ENCODE measurements at places on chromosomes 1 and 21.

GRCh38 chr21:44902268-44903049 is 18.2 kb downstream of the ITGB2 start:
- DNase-seq = no peak

DNA sequence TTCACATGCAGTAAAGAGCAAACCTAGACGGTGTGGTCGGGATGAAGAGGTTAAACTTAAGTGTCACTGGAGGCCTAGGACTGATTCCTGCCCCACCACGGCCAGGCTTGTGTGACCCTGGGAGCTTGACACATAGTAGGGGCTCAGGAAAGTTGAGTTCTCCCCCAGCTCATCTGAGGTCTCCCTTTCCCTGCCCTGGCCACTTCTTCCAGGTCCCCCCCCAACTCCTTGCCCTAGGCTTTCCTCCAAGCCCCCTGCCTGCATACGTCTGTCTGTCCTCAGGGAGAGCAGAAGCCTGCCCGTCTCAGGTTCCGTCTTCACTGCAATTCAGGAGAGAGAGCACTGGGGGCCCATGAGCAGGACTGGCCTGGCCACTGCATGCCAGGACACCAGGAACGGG is 225.8 kb downstream of the PTPRU start:
- DNase-seq = no peak

GRCh38 chr1:87523466-87523865 is 194.8 kb downstream of the LMO4 start:
- no peak for DNase-seq

- DNase-seq = no peak
Observed at GRCh38 chr1:33563699-33564098, 91.3 kb downstream of the ZSCAN20 start.

GRCh38 chr1:232999956-233000625 is 49.7 kb downstream of the NTPCR start:
- no peak for DNase-seq

DNA sequence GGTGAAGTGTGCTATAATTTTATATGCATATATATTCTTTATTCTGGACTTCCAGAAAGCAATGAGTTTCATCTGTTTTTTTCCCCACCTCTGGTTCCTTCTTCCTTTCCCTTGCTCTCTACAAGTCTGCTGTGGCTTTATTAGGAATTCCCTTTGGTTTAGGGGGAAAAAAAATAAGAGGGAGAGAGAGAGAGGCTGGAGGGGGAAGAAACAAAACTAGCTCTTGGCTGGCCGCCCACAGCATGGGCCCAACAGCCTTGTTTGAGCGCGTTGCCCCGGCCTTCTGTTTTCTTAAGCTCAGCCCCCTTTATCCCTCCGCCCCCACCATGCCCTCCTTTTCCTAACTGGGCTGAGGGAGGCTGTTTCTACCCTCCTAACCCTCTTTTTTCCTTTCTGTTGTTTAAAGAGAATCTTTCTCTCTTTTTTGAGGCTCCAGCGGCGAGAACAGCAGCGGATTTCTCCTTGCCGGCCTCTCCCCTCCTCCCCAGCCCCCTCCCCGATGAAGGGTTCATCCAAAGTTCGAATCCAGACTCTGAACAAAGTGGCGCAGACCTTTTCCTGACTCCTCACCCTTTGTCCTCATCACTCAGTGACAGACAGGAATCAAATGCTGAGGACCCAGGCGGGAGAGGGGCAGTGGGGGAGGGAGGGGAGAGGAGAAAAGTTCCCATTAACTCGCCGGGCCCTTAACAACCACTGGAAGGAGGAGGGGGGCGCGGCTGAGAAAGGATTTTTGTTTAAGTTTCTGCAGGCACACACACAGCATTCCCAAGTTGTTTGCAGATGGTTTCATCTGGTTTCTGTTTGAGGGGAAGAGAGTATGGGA is 29.7 kb downstream of the PBX1 start:
- DNase-seq = peak; percentile 79

DNA sequence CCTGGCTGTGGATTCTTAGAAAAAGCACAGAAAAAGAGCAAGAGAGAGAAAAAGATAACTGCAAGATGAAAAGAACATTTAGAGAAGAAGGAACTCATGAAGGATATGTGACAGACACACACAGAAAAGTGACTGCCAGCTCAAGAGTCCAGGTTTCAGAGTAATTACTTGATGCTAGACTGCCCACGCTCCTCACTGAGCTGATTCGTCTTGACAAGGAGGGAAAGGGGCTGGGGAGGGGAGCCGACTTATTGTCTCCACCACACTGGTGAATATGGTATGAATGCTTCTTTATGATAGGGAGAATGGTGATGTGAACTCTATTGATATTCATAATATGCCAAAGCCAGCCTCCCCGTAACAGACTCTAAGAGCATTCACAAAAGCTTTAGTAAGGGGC is 140.4 kb downstream of the BRINP2 start:
- no peak for DNase-seq

GRCh38 chr1:98661544-98662355 is at the start of gene SNX7:
Gene SNX7 (plus strand): TSS chr1:98661721. CDS start chr1:98661732, 11 bp downstream.
- peak; percentile 82 for DNase-seq

- DNase-seq = no peak
Observed at GRCh38 chr1:99975529-99975928, 5.7 kb downstream of the SLC35A3 start.

GRCh38 chr1:61049850-61050540 is 32.4 kb upstream of the NFIA start:
- peak; percentile 81 for DNase-seq

- no peak for DNase-seq
Observed at GRCh38 chr21:41680444-41681347, 86.2 kb downstream of the RIPK4 start.

- DNase-seq = no peak
Observed at GRCh38 chr1:163120372-163120771, 51.2 kb downstream of the RGS4 start.

GRCh38 chr1:40267767-40268187 is 9.7 kb downstream of the ZMPSTE24 start:
- peak; percentile 87 for DNase-seq

DNA sequence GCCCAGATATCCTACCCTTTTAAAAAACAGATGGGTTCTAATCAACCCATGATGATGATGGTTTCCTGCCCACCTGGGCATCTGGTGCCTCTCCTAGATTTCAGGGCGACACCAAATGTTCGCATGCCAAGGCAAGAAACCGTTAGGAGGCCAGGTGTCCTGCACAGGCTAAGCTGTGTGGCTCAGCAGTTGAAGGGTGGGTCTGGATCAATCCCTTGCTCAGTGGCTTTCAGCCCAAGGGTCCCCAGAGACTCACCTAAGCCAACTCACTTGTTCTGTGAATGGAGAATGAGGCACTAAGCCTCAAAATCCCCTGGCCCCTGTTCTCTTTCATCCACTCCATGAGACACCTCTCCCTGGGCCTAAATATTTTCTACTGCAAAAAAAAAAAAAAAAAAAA is 169.1 kb upstream of the EDN2 start:
- DNase-seq = no peak

GRCh38 chr1:11453742-11454491 is 25.0 kb upstream of the DISP3 start:
- no peak for DNase-seq

DNA sequence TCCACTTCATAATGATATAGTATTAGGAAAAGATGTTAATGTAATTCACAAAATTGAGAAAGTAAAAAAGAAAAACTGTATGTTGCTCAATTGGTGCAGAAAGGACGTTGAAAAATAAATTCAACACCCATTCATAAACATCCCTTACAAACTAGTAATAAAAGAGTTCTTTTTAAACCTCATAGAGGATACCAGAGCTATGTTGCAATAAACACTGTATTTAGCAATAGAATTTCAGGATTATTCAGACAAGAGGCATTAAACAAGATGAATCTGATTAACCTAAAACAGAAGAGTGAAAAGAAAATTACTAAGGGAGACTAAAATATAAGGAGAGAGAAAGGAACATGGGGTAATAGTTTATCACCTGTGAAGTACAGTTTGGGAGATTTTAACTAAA is 154.8 kb downstream of the NTPCR start:
- DNase-seq = no peak

DNA sequence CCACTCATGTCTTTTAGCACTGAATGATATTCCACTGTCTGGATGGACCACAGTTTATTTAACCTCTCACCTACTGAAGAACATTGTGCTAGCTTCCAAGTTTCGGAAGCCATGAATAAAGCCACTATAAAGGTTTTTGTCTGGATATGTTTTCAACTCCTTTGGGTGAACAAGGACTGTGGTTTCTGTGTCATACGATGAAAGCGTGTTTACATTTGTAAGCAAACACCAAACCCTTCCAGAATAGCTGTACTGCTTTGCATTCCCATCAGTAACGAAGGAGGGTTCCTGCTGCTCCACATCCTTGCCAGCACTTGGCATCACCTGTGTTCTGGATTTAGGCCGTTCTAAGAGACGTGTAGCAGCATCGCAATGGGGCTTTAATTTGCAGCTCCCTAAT is 10.7 kb upstream of the ARHGEF16 start:
- DNase-seq = no peak

GRCh38 chr1:225004396-225004795 is 74.9 kb downstream of the DNAH14 start:
- DNase-seq = no peak

- DNase-seq = peak; percentile 31
Observed at GRCh38 chr1:199546323-199546722, 481.2 kb upstream of the NR5A2 start.

DNA sequence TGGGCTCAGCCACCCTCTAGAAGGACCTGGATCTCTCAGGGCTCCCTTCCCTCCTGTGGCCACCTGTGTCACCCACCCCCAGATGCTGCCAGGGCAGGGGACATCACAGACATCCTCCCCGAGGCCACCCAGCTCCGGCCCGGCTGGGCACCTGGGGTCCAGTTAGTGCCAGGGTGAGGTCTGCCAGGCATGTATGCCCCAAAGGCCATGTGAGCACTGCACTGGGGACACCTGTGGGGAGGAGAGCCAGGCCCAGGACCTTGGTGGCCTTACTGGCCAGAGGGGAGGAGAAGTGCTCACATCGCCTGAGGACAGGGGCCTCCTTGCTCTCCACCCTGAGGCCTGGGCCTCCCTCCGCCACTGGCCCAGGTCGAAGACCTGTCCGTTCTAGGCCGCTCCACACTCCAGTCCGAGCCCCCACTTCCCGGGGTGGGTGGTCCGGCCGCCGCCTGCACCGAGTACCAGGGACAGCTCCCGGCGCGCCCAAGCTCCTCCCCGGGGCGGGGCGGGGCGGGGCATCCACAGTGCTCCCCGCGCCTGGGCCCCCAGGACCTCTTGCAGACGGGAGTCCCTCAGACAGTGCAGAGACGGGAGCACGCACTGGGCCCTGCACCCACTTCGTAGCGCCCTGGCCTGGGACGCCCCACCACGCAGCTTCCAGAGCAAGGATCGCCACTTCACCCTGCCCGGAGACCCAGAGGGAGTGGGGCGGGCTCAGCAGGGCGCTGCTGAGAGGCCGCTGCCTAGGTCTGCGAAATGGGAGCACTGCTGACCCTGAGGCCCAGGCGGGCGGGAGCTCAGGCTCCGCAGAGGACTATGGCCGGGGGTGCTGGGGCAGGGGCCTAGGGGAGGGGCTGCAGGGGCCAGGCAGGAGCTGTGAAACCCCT is 34.3 kb upstream of the CCDC27 start:
- DNase-seq = no peak

DNA sequence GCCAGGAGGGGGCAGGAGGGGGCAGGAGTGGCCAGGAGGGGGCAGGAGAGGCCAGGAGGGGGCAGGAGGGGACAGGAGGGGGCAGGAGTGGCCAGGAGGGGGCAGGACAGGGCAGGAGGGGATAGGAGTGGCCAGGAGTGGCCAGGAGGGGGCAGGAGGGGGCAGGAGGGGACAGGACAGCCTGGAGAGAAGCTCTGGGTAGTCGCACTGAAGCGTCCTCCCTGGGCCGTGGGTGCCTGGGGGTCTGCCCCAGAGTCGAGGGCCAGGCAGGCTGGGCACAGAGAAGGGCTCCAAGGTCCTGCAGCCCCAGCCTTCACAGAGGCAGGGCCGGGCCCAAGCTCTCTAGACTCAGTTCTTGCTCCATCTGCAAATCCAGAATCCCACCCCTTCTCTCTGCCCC is 22.9 kb downstream of the MEGF6 start:
- no peak for DNase-seq

- peak; percentile 18 for DNase-seq
Observed at GRCh38 chr1:228900099-228900885, 165.0 kb downstream of the RHOU start.

DNA sequence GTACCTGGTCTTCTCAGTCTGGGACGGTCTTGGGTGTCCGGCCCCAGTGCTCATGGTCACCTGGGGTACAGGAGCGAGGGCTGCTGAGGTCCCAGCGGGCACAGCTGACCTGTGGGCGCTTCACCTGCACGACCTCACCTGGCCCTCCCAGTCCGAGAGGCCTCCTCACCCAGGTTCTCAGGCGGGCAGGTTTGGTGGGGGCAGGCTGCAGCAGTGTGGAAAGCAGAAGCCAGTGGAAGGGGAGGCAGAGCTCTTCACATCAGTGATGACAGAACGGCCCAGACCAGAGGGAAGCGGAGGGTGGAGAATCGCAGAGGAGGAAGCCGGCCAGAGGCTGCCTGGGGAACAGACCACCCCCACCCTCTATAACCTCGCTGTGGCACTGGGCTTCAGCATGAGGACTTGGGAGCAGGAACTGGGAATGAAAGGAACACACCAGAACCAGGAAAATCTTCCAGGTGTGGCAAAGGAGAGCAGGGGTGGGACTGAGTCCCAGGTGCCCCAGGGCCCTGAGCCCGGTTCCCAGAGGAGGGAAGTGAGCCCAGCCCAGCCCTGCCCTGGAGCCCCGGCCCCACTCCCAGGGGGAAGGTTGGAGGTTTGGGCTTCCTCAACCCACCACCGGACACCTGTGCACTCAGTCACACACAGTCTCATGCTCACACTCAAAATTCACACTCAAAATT is 265.2 kb upstream of the VAMP3 start:
- no peak for DNase-seq

GRCh38 chr1:82858031-82858430 is 1057.3 kb downstream of the ADGRL2 start:
- DNase-seq = peak; percentile 4
